ENCODE measurements at places on chromosomes 13 and 19. TPM values are rescaled to one million over a fixed set of nuclear protein-coding genes. Genes with fewer than 3 reads are reported as not detected.

DBP gene
- 11.3 TPM for total RNA-seq

DNA sequence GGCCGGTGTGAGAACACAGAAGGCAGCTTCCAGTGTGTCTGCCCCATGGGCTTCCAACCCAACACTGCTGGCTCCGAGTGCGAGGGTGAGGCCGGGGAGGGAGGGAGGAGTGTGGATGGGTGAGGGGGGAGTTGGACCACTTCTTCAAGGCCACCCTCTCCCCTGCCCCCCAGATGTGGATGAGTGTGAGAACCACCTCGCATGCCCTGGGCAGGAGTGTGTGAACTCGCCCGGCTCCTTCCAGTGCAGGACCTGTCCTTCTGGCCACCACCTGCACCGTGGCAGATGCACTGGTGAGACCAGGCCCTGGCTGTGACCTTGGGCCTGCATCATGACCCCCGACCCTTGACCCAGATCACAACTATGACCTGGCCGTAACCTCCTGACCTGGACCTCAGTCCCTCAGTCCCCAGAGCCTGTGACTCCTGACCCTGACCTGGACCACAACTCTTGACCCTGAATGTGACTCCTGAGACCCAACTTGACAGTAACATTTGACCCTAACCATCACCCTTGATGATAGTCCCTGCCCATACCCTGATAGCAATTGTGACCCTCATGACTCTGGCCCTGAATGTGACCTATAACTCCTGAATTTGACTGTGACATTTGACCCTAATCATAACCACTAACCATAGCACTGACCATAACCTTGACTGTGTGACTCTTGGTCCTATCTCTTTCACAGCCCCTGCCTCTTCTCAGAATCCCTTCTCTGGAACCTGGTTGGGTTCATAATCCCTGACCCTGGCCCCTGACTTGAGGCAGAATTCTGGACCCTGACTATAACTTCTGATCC, 10.9 kb downstream of the LTBP4 start:
- H3K27me3 ChIP-seq = no peaks in the 10 kb centered on the region
- peak overlapping the region; percentile 53 for H3K27ac ChIP-seq
- peaks cover 44% of the 10 kb centered on the region for H3K4me1 ChIP-seq
- peak; percentile 44 for DNase-seq
- H3K36me3 ChIP-seq = peaks cover 7% of the 10 kb centered on the region

NXNL1 gene
- not detected for total RNA-seq

DNA sequence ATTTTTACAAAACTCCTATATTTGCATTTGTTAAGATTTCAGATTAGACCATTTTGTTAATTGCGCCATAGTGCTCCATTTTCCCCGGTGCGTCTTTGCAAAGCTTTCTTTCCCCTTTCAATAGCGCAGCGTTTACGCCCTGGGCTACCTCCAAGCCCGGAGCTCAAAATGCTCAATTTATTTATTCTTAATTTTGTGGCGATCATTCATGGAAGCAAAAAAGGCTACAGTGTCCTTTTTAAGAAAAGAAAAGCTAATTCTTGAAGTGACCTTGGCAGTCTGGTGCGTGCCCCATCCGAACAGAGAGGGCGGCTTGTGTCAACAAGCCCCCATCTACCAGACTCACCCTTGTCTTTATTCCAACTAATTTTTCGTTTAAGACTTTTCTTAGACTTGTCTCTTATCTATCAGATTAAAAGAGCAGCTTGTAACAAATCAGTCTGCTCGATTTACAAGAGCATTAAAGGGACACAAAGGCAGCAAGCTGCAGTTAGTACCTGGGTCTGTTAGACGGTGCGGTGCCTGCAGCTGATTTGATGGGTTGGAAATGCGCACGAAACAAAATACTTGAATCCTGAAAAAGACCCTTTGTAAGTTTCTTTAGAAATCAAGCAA, 30.1 kb downstream of the GSX1 start:
- DNase-seq = no peak
- H3K27ac ChIP-seq = no peak overlapping the region
- H3K4me1 ChIP-seq = peaks cover 3% of the 10 kb centered on the region
- no peak overlapping the region for H3K4me3 ChIP-seq
- no peaks in the 10 kb centered on the region for H3K36me3 ChIP-seq
- H3K27me3 ChIP-seq = peaks cover 86% of the 10 kb centered on the region

DNA sequence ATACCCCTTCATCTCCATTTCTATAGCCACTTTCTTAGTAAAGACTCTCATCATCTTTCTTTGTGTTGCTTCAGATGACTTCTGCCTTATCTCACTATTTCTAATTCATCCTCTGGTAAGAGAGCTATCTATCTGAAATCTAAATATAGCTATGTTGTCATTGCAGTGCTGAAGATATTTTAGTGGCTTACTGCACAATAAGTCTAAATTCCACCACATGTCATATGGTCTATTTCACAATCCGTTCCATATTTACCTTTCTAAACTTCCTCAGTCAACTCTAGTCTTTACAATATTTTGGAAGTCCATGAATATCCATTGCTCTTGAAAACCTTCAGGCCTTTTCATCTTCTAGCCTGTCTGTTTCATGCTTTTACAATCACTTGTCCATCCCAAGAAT, 465.1 kb upstream of the SLC10A2 start:
- no peaks in the 10 kb centered on the region for H3K4me1 ChIP-seq
- H3K4me3 ChIP-seq = no peak overlapping the region
- DNase-seq = no peak
- H3K27me3 ChIP-seq = no peaks in the 10 kb centered on the region

MYO1F gene
- 250 TPM for total RNA-seq

C19orf81 gene
- not detected for total RNA-seq

- H3K27me3 ChIP-seq = no peaks in the 10 kb centered on the region
- no peak for DNase-seq
- H3K36me3 ChIP-seq = no peaks in the 10 kb centered on the region
- H3K4me3 ChIP-seq = no peak overlapping the region
- H3K27ac ChIP-seq = no peak overlapping the region
Measured at GRCh38 chr19:43479961-43480561, 14.7 kb upstream of the LYPD3 start.

ITGBL1 gene
- total RNA-seq = not detected

GRCh38 chr13:51502153-51502651, 49.4 kb upstream of the INTS6 start:
- no peak overlapping the region for H3K4me3 ChIP-seq
- peaks cover 18% of the 10 kb centered on the region for H3K4me1 ChIP-seq
- no peak overlapping the region for H3K27ac ChIP-seq
- peaks cover 6% of the 10 kb centered on the region for H3K27me3 ChIP-seq

ERICH4 gene
- not detected for total RNA-seq

DNA sequence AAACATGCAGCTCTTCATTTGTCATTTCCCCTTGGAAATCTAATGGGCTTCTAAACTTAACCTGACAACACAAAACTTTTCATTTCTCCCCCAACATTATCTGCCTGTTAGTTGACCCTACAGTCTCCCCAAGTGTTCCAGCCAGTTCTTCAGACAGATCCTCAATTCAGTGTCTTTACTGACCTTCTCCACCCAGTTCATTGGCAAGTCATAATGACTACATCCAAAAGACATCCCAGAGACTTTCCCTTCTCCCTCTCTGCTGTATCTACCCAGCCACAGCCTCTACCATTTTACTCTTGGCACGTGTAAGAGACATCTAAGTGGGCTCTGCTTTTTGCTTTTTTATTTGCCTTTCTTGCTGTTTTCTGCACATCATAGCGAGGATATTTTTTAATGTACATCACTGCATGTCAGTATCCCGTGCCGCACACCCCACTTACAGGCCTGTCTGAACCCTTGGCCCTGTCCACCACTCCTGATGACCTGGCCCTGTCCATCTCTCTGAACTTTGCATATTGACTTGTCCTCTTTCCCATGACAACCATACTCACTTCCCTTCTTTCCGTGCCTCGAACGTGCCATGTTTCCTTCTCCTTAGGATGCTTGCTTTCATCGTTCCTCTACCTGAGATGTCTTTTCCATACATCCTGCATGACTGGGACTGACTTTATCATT, 391.9 kb downstream of the IRS2 start:
- H3K27me3 ChIP-seq = no peaks in the 10 kb centered on the region
- no peak overlapping the region for H3K27ac ChIP-seq
- no peaks in the 10 kb centered on the region for H3K36me3 ChIP-seq

TEKTIP1 gene
- 7.2 TPM for total RNA-seq

PCDH17 gene
- not detected for total RNA-seq

GRCh38 chr19:13748169-13748828, 16.0 kb upstream of the MRI1 start:
- no peaks in the 10 kb centered on the region for H3K27me3 ChIP-seq
- peaks cover 10% of the 10 kb centered on the region for H3K36me3 ChIP-seq
- H3K27ac ChIP-seq = peak overlapping the region; percentile 90
- no peak for DNase-seq

- no peaks in the 10 kb centered on the region for H3K4me1 ChIP-seq
- H3K36me3 ChIP-seq = no peaks in the 10 kb centered on the region
- H3K4me3 ChIP-seq = no peak overlapping the region
- H3K27ac ChIP-seq = no peak overlapping the region
- H3K27me3 ChIP-seq = no peaks in the 10 kb centered on the region
Measured at GRCh38 chr13:105291987-105292386, 1243.5 kb downstream of the EFNB2 start.

GRCh38 chr13:83352391-83352790, 529.9 kb downstream of the SLITRK1 start:
- no peak overlapping the region for H3K27ac ChIP-seq
- H3K27me3 ChIP-seq = no peaks in the 10 kb centered on the region
- DNase-seq = no peak
- H3K4me3 ChIP-seq = no peak overlapping the region
- H3K36me3 ChIP-seq = no peaks in the 10 kb centered on the region

PET100 gene
- 132 TPM for total RNA-seq

- H3K4me3 ChIP-seq = no peak overlapping the region
- peaks cover 60% of the 10 kb centered on the region for H3K27me3 ChIP-seq
- H3K4me1 ChIP-seq = peaks cover 21% of the 10 kb centered on the region
- H3K36me3 ChIP-seq = peaks cover 1% of the 10 kb centered on the region
Measured at GRCh38 chr19:51135004-51135403, 7.1 kb upstream of the SIGLEC7 start.

DNA sequence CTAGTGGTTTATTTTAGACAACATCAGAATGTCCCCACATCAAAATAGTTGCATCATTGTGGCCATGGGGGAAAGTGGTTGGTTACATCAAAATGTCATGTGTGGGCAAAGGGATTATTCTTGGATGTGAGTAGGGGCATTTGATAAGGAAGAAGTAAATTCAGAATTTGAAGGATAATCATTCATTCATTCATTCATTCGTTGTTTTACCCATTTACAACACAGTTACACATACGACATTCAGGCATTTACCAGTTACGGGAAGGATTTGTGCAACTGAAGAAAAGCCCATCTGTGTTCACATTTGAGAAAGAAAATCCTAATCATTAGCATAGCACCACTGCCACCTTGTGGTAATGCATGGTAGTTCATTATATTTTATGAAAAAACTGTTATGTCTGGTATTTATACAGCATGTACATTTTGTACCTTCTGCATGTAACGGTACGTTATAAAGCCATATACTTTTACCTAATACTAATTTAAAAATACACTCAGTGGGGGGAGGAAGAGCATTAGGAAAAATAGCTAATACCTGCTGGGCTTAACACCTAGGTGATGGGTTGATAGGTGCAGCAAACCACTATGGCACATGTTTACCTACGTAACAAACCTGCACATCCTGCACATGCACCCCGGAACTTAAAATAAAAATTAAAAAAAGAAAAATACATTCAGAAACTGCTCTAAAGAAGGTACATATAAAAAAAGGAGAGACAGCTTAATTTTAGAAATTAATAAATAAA, 62.1 kb downstream of the DGKH start:
- no peaks in the 10 kb centered on the region for H3K27me3 ChIP-seq
- H3K4me3 ChIP-seq = no peak overlapping the region
- no peak for DNase-seq
- no peaks in the 10 kb centered on the region for H3K36me3 ChIP-seq

DNA sequence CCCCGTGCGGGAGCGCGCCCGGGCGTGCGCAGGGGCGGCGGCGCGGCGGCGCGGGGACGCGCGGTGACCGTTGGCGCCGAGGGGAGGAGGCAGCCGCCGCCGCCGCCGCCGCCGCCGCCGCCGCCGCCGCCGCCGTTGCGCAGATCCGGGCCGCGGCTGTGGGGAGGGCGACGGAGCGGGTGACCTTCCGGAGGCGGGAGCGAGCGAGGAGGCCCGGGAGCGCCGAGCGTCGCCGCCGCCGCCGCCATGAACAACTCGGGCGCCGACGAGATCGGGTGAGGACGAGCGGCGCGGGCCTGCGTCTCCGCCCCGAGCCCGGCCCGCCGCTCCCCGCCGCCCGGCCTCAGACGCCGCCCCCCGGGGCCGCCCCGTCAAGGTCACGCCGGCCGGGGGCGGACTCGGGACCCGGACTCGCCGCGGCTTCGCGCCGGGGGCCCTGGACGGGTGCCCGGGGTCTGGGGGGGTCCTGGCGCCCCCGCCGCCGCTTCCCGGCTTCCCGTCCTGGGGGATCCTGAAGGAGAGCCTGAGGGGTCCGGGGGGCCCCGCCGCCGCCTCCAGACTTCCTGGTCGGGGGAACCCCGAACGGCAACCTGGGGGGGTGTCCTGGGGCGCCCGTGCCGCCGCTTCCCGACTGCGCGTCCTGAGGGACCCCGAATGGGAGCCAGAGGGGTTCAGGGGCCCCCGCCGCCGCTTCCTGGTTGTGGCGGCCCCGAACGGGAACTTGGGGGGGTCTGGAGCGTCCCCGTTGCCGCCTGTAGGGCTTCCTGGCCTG, at the start of gene DAZAP1:
TSS of gene DAZAP1 (plus strand) at position 59 of the 772 bp plus-strand sequence. CDS start at position 247, 188 bp downstream.
- peak; percentile 69 for DNase-seq
- H3K4me3 ChIP-seq = peak within 1 kb of the TSS; percentile 48
- H3K36me3 ChIP-seq = peaks cover 11% of the 10 kb centered on the region
- peaks cover 6% of the 10 kb centered on the region for H3K27me3 ChIP-seq
- peaks cover 51% of the 10 kb centered on the region for H3K4me1 ChIP-seq

PRKCG gene
- not detected for total RNA-seq

IZUMO1 gene
- total RNA-seq = not detected

- H3K36me3 ChIP-seq = peaks cover 15% of the 10 kb centered on the region
- H3K27me3 ChIP-seq = no peaks in the 10 kb centered on the region
- H3K4me3 ChIP-seq = no peak overlapping the region
- DNase-seq = no peak
- no peak overlapping the region for H3K27ac ChIP-seq
- peaks cover 14% of the 10 kb centered on the region for H3K4me1 ChIP-seq
Measured at GRCh38 chr19:48113190-48113917, 2.7 kb upstream of the PLA2G4C start.

DNA sequence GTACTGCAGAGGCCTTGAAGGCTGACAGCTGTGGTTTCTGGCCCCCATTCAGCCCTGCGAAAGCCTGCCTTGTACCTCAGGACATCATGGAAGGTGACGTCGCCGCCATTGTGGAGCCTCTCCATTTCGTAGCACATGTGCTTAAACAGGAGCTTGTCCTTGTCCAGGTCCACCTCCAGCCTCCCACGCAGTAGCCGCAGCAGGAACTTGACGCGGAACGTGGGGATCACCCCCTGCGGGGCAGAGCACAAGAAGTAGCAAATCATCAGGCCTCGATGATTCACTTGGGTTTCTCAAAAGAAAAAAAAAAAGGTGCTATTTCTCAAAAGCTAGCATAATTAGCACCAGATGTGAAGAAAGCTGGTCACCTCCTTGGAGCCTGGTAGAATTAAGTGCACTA, 351.0 kb downstream of the NALCN start:
- H3K27me3 ChIP-seq = no peaks in the 10 kb centered on the region
- H3K36me3 ChIP-seq = no peaks in the 10 kb centered on the region
- no peak overlapping the region for H3K4me3 ChIP-seq

ZNF763 gene
- 0.98 TPM for total RNA-seq

- peaks cover 3% of the 10 kb centered on the region for H3K27me3 ChIP-seq
- no peak overlapping the region for H3K27ac ChIP-seq
- H3K4me1 ChIP-seq = peaks cover 39% of the 10 kb centered on the region
Measured at GRCh38 chr19:17931532-17932191, 1.2 kb upstream of the CCDC124 start.

- no peak for DNase-seq
- H3K27me3 ChIP-seq = no peaks in the 10 kb centered on the region
- no peak overlapping the region for H3K27ac ChIP-seq
- no peaks in the 10 kb centered on the region for H3K36me3 ChIP-seq
Measured at GRCh38 chr13:111598747-111599146, 278.3 kb downstream of the TEX29 start.
